ENCODE measurements at places on chromosomes 6 and 20. TPM values are rescaled to one million over a fixed set of nuclear protein-coding genes. Genes with fewer than 3 reads are reported as not detected.

The DCDC2 gene
- 7.4 TPM for total RNA-seq

The FOXQ1 gene
- total RNA-seq, result 0.18 TPM

The TFEB gene
- 20.0 TPM for total RNA-seq

The ZBTB12 gene
- 15.3 TPM for total RNA-seq

The CTCFL gene
- 0.07 TPM for total RNA-seq

- H3K36me3 ChIP-seq, result no peaks in the 10 kb centered on the region
- H3K4me3 ChIP-seq, result no peak overlapping the region
- no peaks in the 10 kb centered on the region for H3K4me1 ChIP-seq
- no peaks in the 10 kb centered on the region for H3K27me3 ChIP-seq
- no peak for DNase-seq
- H3K27ac ChIP-seq, result no peak overlapping the region
Measured at GRCh38 chr6:153047386-153047785, 44.9 kb upstream of the MTRF1L start.

- H3K4me3 ChIP-seq, result no peak overlapping the region
- H3K4me1 ChIP-seq, result peaks cover 5% of the 10 kb centered on the region
- DNase-seq, result no peak
- no peaks in the 10 kb centered on the region for H3K36me3 ChIP-seq
- no peaks in the 10 kb centered on the region for H3K27me3 ChIP-seq
Measured at GRCh38 chr6:82361631-82362030, 2.0 kb upstream of the TPBG start.

DNA sequence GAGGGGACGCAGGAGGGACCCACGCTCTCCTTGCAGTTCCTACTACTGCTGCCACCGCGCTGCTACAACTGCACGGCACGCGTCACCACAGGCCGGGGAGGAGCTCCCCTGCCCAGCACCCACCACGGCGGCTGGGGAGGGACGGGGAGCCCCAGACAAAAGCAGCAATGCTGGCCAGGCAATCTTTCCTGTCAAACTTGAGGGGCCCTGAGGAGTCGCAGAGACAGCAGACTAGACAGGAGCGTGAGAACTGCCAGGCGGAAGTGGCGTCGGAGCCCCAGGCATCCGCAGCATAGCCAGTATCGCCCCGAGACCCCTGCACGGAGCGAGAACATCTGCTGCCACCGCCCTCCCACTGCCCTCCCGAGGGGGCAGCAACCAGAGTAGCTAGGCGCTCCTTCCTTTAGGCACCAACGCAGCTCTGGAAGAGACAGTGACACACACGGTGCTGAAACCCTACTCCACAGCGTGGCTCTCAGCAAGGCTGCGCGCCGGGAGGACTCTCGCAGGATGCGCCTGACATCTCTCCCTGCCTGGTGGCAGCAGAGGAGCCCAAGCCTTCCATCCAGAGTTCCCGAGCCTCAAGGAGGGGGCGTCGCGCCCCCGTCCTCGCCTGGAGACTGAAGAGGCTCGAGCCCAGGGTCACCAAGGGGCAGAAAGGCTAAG is 2.2 kb downstream of the TAF4 start:
- no peak for DNase-seq
- no peaks in the 10 kb centered on the region for H3K27me3 ChIP-seq
- H3K27ac ChIP-seq, result no peak overlapping the region
- no peaks in the 10 kb centered on the region for H3K36me3 ChIP-seq
- no peak overlapping the region for H3K4me3 ChIP-seq

- H3K4me1 ChIP-seq, result no peaks in the 10 kb centered on the region
- no peak overlapping the region for H3K4me3 ChIP-seq
- no peak overlapping the region for H3K27ac ChIP-seq
Measured at GRCh38 chr6:113464960-113465359, 392.2 kb upstream of the MARCKS start.

GRCh38 chr20:1631309-1632151 is 11.7 kb upstream of the SIRPB1 start:
- H3K36me3 ChIP-seq, result no peaks in the 10 kb centered on the region
- H3K4me1 ChIP-seq, result no peaks in the 10 kb centered on the region
- H3K4me3 ChIP-seq, result no peak overlapping the region
- no peak overlapping the region for H3K27ac ChIP-seq
- no peak for DNase-seq
- no peaks in the 10 kb centered on the region for H3K27me3 ChIP-seq

The PSMB9 gene
- 42.8 TPM for total RNA-seq

DNA sequence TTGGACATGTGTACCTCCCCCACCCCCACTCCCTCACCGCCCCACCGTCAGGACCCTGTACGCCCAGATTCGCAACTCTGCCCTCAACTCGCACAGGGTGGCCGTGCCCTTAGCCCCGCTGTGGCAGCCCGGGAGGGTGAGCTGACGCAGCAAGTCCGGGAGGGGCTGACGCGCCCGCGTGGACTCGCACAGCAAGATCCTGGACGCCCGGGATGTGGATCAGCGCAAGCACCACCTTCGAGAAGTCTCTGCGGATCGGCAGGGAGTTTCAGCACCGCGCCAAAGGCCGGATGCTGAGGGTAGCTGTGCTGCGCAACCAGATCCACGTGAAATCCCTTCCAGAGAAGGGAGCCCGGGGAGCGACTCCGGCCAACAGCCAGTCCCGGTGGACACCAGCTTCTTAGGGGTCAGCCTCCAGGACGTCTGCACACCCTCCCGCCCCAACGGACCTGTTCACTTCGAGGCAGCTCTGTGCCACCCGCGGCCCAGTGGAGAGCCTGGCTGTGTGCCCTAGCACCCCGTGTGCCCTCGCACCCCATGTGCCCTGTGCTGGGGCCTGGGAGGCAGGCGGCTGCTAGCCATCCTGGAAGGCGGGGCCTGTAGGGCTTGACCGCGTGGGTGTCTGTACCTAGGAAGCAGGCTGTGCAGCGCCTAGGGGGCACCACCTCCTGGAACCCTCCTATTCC is 6.7 kb upstream of the GJA10 start:
- H3K4me3 ChIP-seq, result no peak overlapping the region
- H3K36me3 ChIP-seq, result no peaks in the 10 kb centered on the region
- no peaks in the 10 kb centered on the region for H3K27me3 ChIP-seq
- DNase-seq, result no peak
- H3K4me1 ChIP-seq, result no peaks in the 10 kb centered on the region

- H3K36me3 ChIP-seq, result no peaks in the 10 kb centered on the region
- no peaks in the 10 kb centered on the region for H3K4me1 ChIP-seq
- DNase-seq, result no peak
- H3K27me3 ChIP-seq, result no peaks in the 10 kb centered on the region
- H3K27ac ChIP-seq, result no peak overlapping the region
Measured at GRCh38 chr20:1842281-1842680, 52.9 kb upstream of the SIRPA start.

GRCh38 chr20:47265984-47266383 is 90.5 kb downstream of the ZMYND8 start:
- H3K27ac ChIP-seq, result no peak overlapping the region
- H3K27me3 ChIP-seq, result no peaks in the 10 kb centered on the region
- no peak overlapping the region for H3K4me3 ChIP-seq
- no peaks in the 10 kb centered on the region for H3K36me3 ChIP-seq
- no peak for DNase-seq

The OR2J1 gene
- not detected for total RNA-seq

The OR2B6 gene
- not detected for total RNA-seq

The HLA-DOB gene
- total RNA-seq, result not detected

Data from uterus (tissue), 4 donors.